Activated CD8-positive, alpha-beta T cell treated with anti-CD3 and anti-CD28 coated beads, Interleukin-2, amount 10 ng/mL, durations not matched to agents 7 days and 5 days (primary cell): ENCODE measurements at places on chromosomes 13 and 19. TPM values are rescaled to one million over a fixed set of nuclear protein-coding genes. Genes with fewer than 3 reads are reported as not detected.

Gene BEST2
- not detected for total RNA-seq

Gene LILRB2
- not detected for total RNA-seq

DNA sequence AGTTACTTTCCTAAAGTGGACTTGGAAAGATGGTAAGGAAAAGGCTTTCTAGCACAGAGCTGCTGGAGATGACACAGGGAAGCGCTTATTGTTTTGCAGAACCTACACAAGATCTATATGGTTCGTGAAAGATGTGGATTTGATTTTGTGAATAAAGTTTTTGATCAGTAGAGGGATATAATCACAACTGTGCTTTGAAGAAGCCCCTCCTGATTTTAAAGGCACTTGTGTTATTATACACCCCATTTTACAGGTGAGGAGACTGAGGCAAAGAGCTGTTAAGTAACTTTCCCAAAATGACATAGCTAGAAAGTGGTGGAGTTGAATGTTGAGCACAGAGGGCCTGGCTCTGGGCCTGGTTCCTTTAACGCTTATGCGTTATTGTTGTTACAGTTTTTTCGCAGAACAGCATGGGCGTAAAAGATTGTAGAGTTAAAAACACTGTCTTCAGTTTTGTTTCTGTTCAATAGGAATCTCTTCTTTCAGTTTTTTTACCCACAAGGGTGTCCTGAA, 1.4 kb downstream of the TDRD3 start:
- H3K27me3 ChIP-seq: peaks cover 4% of the 10 kb centered on the region
- H3K27ac ChIP-seq: peak overlapping the region; percentile 95
- peaks cover 36% of the 10 kb centered on the region for H3K4me1 ChIP-seq

DNA sequence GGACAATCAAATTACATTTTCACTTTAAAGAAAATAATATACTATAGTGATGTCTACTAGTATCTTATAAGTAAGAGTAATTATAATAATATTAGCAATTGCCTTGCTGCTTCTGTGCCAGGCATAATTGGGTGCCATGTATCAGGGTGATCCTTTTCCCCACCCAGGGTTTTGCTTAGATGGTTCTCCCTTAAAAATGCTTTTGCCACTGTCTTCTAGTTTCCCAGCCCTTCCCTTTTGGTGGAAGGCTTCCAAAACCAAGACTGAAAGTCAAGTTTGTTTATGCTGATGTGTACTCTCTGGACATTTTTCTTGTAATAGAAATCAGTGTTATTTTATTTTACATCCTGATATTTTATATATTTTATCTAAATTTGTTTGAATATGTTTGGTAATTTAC, 77.8 kb downstream of the ITGBL1 start:
- peaks cover 13% of the 10 kb centered on the region for H3K27me3 ChIP-seq
- H3K36me3 ChIP-seq: no peaks in the 10 kb centered on the region
- no peak overlapping the region for H3K27ac ChIP-seq
- no peak for DNase-seq
- H3K4me1 ChIP-seq: no peaks in the 10 kb centered on the region
- H3K4me3 ChIP-seq: no peak overlapping the region

- no peak overlapping the region for H3K27ac ChIP-seq
- peaks cover 7% of the 10 kb centered on the region for H3K27me3 ChIP-seq
- no peak for DNase-seq
- H3K4me3 ChIP-seq: no peak overlapping the region
These were observed 9.1 kb upstream of the SIN3B start for GRCh38 chr19:16820056-16820455.

Gene ZNF699
- 7.5 TPM for total RNA-seq

Gene OR7D2
- total RNA-seq: not detected

Gene VSTM1
- not detected for total RNA-seq

Gene HSPBP1
- 32.7 TPM for total RNA-seq

DNA sequence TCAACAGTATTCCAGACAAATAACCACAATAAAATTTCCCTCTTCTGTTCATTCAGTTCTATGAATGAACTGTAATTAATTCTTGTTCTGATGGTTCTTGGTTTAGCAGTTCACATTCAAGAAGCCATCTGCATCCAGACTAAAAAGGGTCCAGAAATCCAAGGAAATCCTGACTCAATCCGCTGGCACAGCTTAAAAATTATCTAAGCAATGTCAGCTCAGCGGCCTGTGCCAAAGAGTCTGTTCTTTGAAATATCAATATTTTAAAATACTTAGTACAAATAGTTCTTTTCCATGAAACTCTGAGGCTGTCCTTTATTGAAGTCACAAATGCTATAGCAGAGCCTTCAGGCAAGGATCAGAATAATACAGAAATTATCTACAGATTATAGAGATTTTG, 57.2 kb downstream of the DHRS12 start:
- no peaks in the 10 kb centered on the region for H3K4me1 ChIP-seq
- no peaks in the 10 kb centered on the region for H3K27me3 ChIP-seq
- no peak overlapping the region for H3K4me3 ChIP-seq

Gene OLFM2
- 9.9 TPM for total RNA-seq

GRCh38 chr13:56009418-56009817, 1131.3 kb upstream of the PRR20A start:
- no peaks in the 10 kb centered on the region for H3K36me3 ChIP-seq
- H3K27ac ChIP-seq: no peak overlapping the region
- no peaks in the 10 kb centered on the region for H3K27me3 ChIP-seq
- DNase-seq: no peak
- H3K4me1 ChIP-seq: no peaks in the 10 kb centered on the region

DNA sequence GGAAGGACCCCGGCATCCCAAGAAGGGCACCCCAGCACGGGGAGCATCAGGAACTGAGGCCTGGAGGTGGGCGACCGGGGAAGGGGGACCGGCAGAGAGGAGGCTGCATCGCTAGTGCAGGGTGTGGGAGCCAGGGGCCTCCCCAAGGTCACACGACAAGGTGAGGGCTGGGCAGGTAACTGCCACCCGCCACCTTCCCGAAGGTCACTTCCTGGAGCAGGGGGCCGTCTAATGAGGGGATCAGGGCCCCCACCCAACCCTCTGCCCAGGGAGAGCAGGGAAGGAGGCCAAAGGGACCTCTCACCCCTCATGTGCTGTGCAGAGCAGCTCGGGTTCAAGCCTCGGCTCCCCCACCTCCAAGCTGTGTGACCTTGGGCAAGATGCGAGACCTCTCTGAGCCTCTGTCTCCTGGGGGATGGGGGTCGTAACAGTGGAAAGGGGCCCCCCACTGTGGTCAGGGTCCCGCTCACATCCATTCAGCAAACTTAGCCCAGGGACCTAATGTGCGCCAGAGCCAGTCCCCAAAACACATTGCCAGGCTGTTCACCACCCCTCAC, 6.0 kb downstream of the ZBTB7A start:
- H3K36me3 ChIP-seq: peaks cover 29% of the 10 kb centered on the region
- peaks cover 33% of the 10 kb centered on the region for H3K4me1 ChIP-seq
- peak overlapping the region; percentile 58 for H3K4me3 ChIP-seq
- H3K27me3 ChIP-seq: no peaks in the 10 kb centered on the region
- DNase-seq: no peak

Gene OR4F17
- total RNA-seq: not detected

DNA sequence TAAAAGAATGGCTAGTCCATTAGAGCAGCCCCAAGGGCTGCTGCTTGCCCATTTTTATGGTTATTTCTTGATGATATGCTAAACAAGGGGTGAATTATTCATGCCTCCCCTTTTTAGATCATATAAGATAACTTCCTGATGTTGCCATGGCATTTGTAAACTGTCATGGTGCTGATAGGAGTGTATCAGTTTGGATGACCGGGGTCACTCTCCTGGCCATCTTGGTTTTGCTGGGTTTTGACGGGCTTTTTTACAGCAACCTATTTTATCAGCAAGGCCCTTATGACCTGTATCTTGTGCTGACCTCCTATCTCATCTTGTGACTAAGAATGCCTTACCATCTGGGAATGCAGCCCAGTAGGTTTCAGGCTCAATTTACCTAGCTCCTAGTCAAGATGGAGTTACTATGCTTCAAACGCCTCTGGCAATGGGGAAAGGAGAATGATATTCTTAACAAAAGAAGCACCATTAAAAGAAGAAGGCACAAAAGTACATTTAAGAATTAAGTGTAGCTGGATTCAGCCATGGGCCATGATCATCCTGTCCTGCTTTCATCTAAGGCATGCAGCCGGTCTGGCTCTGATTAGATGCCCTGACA, 1156.0 kb downstream of the PCDH9 start:
- no peak overlapping the region for H3K27ac ChIP-seq
- H3K4me3 ChIP-seq: no peak overlapping the region
- no peak for DNase-seq
- no peaks in the 10 kb centered on the region for H3K36me3 ChIP-seq
- H3K4me1 ChIP-seq: no peaks in the 10 kb centered on the region
- no peaks in the 10 kb centered on the region for H3K27me3 ChIP-seq

Gene GGN
- total RNA-seq: not detected

Gene REEP6
- 1.7 TPM for total RNA-seq

Gene ZNF43
- 34.3 TPM for total RNA-seq

DNA sequence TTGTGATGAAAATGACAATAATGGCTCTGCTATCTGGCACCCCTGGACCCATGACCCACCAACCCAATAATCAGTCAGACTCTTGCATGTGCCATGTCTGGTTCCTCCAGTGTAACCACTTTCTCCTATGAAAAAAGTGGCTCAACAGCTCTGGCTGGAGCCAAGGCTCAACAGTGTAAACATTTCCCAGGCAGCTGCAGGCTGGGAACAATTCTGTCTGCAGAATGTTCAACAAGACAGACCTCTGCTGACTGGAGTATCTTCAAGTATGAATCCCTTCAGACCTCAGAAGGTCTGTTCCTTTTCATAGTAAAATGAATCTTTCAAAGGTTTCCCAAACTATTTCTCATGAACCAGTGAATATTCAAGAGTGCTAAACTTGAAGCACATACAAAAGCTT, 410.1 kb upstream of the HTR2A start:
- DNase-seq: no peak
- no peaks in the 10 kb centered on the region for H3K4me1 ChIP-seq
- H3K27ac ChIP-seq: no peak overlapping the region
- H3K27me3 ChIP-seq: no peaks in the 10 kb centered on the region
- no peak overlapping the region for H3K4me3 ChIP-seq
- H3K36me3 ChIP-seq: no peaks in the 10 kb centered on the region

Gene LILRB5
- total RNA-seq: not detected

- H3K4me3 ChIP-seq: peak overlapping the region; percentile 54
- peak; percentile 64 for DNase-seq
- peak overlapping the region; percentile 70 for H3K27ac ChIP-seq
- H3K4me1 ChIP-seq: peaks cover 39% of the 10 kb centered on the region
These were observed 418.9 kb downstream of the KLF12 start for GRCh38 chr13:73715114-73715910.

GRCh38 chr13:48014359-48014758, 13.3 kb upstream of the SUCLA2 start:
- H3K27ac ChIP-seq: no peak overlapping the region
- H3K4me3 ChIP-seq: no peak overlapping the region
- DNase-seq: no peak
- no peaks in the 10 kb centered on the region for H3K27me3 ChIP-seq
- peaks cover 2% of the 10 kb centered on the region for H3K4me1 ChIP-seq

DNA sequence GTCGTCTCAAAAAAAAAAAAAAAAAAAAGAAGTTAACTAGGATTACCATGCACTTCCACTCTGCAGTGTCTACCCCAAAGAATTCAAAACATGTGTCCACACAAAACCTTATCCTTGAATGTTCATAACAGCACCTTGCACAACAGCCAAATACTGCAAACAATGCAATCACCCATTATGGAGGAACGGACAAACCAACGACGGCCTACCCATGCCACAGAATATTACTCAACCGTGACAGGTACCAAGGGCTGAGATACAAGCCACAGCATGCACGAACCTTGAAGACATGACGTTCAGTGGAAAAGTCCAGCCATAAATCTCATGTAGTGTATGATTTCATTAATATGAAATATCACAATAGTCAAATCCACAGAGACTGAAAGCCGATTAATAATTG, 3.0 kb upstream of the SHISA7 start:
- no peak overlapping the region for H3K4me3 ChIP-seq
- no peak for DNase-seq
- H3K36me3 ChIP-seq: peaks cover 3% of the 10 kb centered on the region
- H3K4me1 ChIP-seq: peaks cover 8% of the 10 kb centered on the region

Gene SERTM1
- total RNA-seq: not detected

GRCh38 chr13:25581351-25581750, 209.6 kb downstream of the ATP8A2 start:
- DNase-seq: no peak
- no peak overlapping the region for H3K4me3 ChIP-seq
- H3K4me1 ChIP-seq: no peaks in the 10 kb centered on the region
- H3K36me3 ChIP-seq: no peaks in the 10 kb centered on the region
- no peak overlapping the region for H3K27ac ChIP-seq
- peaks cover 24% of the 10 kb centered on the region for H3K27me3 ChIP-seq

DNA sequence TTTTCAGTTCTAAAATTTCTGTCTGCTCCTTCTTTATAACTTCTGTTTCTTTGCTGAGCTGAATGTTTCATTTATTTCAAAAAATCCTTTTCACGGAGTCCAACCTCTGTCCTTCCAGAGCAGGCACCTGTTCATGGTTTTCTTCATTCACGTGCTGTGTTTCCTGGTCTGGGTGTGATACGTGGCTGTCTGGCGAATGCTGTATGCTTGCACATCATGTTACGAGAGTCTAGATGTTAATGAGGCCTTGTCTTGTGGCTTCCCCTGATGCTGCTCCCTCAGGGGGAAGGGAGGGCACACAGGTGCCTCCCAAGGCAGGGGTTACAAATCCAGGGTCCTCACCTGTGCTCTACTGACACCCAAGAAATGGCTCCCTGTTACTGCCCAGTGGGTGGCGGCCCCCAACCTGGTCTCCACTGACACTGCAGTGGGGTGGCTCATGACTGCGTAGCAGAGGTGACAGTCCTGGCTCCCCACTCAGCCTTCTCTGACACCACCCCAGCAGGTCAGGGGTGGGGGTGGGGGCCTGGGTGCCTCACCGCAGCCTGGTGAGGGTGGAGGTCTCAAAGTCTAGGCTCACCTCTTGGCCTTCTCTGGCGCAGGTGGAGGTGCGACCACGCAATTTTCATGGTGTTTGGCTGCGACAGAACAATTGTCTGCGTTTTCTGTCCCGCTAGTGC, 20.1 kb upstream of the RAB20 start:
- no peak for DNase-seq
- H3K36me3 ChIP-seq: no peaks in the 10 kb centered on the region
- no peak overlapping the region for H3K4me3 ChIP-seq
- no peak overlapping the region for H3K27ac ChIP-seq
- peaks cover 29% of the 10 kb centered on the region for H3K27me3 ChIP-seq
- no peaks in the 10 kb centered on the region for H3K4me1 ChIP-seq

GRCh38 chr13:43986421-43986981, 106.8 kb downstream of the LACC1 start:
- H3K4me1 ChIP-seq: no peaks in the 10 kb centered on the region
- no peak for DNase-seq
- H3K4me3 ChIP-seq: no peak overlapping the region
- peaks cover 5% of the 10 kb centered on the region for H3K27me3 ChIP-seq
- no peak overlapping the region for H3K27ac ChIP-seq
- H3K36me3 ChIP-seq: no peaks in the 10 kb centered on the region

DNA sequence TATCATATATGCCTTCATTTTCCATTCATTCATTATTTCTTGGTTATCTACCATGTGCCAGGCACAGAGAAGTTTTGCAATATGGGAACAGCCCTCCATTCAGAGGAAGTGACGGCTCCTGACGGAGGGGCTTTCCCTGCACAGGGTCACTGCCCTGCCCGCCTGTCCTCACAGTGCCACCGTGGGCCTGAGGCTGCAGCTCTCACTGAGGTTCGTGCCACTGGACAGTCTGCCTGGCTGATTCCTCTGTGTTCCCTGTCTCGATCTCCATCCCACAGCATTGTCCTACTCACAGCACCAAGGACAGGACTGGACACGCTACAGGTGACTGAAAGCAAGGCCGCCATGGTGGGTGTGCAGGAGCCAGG, 92.7 kb downstream of the TSHZ3 start:
- no peaks in the 10 kb centered on the region for H3K36me3 ChIP-seq
- no peak for DNase-seq
- no peak overlapping the region for H3K27ac ChIP-seq
- peaks cover 7% of the 10 kb centered on the region for H3K4me1 ChIP-seq
- peaks cover 2% of the 10 kb centered on the region for H3K27me3 ChIP-seq
